ENCODE measurements at places on chromosomes 6 and 20. TPM values are rescaled to one million over a fixed set of nuclear protein-coding genes. Genes with fewer than 3 reads are reported as not detected.

DNA sequence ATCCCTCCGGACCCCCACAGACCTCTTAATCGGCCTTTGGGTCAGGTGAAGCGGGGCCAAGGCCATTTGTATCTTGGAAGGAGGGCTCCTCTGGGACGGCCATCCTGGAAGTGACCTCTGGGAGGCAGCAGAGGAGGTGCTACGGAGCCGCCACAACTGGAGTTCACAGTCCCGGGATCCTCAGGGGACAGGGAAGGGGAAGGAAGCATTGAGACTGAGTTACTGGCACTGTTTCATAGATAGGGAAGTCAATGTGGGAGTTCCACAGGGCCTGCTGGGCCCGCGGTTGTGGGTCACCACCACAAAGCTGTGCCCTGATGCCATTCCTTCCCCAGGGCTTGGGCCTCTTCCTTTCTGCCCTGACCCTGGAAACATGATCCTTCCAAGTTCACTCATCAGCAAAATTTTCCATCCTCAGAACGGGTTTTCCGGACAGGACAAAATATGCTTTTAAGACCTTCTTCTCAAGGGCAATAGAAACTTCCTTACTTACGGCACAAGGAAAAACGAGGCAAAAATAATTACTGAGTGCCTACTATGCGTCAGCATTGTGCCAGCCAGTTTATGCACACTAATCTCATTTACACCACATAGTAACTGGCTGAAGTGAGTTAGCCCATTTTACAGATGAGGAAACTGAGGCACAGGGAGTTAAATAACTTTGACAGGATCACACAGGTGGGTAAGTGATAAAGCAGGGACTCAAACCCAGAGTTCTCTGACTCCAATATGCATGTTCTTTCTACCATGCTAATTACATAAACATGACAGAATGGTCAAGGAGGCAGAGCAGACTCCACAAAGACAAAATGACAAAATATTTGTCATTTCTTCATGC, 143.8 kb downstream of the UNC5CL start:
- peak; percentile 68 for DNase-seq

DNA sequence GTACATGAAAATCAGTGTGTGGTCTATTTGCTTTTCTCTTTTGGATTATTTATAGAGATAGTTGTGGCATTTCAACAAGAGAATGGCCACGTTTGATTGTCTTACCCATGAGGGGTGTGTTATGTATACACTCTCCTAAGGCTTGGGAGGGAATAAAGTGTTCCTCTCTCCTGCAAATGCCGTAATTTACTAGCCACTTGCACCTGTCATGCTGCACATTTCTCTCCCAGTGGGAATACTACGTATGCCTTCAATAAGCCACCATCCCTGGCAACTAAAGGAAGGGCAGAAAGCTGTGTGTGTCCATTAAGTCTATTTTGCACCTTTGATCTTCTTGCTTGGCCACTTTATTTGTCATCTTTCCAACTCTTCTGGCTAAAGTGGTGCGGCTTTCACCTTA, 541.2 kb downstream of the QKI start:
- no peak for DNase-seq

DNA sequence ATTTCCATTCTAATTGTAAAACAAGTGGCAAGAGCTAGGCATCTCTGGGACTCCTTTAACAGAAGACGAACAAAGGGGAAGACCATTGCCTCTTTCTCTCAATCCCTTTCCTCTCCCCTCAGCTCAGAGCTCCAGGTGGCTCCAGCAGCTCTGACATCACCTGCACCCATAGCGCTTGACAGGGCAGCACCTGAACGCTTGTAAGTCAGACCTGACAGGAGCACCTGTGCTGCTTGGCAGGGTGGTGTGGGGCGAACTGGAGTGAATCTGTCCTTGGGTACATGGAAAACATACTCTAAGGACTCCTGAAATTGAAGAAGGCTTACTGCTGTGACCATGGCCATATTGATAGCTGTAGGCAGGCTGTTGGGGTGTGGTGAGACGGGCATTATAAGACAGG, 409.5 kb upstream of the AGPAT4 start:
- no peak for DNase-seq

KCNK15 gene
- not detected for total RNA-seq

Data from endothelial cell of umbilical vein (primary cell).